ENCODE measurements at places on chromosomes 1 and 21. TPM values are rescaled to one million over a fixed set of nuclear protein-coding genes. Genes with fewer than 3 reads are reported as not detected.

DNA sequence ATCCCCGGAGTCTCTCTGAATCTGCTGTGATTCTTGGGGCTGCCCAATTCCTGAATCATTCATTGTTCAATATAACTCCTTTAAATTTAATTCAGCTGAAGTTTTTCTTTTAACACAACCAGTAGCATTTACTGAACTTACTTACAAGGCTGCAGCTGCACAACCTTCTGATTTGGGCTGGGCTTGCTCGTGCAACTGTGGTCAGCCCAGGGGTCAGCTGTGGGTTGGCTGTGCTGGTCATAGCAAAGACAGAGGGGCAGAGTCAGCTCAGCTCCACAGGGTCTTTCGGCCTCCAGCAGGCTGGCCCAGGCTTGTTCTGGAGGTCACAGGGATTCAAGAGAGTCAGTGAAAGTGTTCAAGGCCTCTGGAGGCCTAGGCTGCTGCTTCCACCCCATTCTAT, 186.1 kb downstream of the MATN1 start:
- no peaks in the 10 kb centered on the region for H3K27me3 ChIP-seq
- no peaks in the 10 kb centered on the region for H3K36me3 ChIP-seq
- no peak for DNase-seq

GRCh38 chr1:119286587-119287181, 81.9 kb upstream of the HAO2 start:
- DNase-seq, result no peak
- H3K4me3 ChIP-seq, result no peak overlapping the region
- peaks cover 8% of the 10 kb centered on the region for H3K27me3 ChIP-seq

Gene COA6
- total RNA-seq, result 28.8 TPM

DNA sequence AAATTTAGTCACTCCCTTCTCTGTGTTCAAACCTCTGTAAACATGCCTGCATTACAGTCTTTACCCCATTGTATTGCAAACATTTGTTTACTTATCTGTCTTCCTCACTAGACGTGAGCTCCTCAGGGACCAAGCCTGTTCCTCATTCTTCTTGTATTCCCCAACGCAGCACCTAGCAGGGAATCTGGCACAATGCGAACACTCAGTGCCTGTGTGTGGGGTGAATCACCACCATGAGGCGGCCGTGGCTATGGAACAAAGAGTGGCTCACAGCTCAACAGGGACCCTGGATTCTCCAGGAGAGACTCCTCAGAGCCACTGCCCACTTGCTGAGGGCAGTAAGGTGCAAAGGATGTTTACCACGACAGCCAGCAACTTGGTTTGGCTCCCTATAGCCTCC, 95.9 kb downstream of the DDX20 start:
- H3K4me3 ChIP-seq, result no peak overlapping the region
- H3K27ac ChIP-seq, result no peak overlapping the region
- no peaks in the 10 kb centered on the region for H3K4me1 ChIP-seq
- no peaks in the 10 kb centered on the region for H3K36me3 ChIP-seq
- peaks cover 8% of the 10 kb centered on the region for H3K27me3 ChIP-seq

Gene AGTRAP
- 25.4 TPM for total RNA-seq

DNA sequence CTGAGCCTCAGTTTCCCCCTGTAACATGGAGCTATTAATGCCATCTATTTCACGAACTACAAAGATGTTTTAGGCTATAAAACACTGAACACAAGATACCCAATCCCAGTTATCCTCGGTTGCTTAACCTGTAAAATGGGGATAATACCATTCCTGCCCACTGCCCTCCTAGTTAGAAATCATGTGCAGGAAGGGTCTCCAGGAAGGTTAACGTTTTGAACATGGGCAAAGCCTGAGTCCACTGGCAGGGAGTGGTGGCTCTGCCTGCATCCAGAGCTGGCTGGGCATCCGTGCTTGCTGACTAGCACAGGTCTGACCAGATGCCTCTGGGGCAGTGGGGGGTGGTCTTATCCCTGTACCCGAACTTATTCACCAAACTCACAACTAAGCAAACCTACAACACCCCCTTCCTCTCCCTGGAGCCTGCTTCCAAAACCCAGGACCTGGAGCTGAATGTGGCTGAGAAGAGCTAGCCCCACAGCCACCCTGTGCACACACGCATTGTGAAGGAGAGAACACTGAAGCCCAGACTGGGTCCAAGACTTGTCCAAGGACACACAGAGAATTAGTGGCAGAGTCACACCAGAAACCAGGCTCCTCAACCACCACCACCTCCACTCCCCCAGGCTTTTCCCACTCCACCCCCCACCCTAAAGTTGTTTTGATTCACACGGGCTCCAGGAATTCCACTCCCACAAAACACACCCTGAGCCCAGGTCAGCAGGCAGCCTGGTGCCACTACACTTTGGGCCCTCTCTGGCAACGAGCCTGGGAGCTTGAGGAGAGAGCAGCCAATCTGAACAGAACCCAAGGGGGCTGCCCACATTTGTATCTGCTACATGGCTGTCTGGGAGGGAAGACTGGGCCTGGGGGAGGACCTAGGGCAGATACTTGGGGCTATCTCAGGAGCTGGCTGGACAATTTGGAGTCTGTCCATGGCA, 1.6 kb downstream of the E2F2 start:
- H3K4me1 ChIP-seq, result peaks cover 51% of the 10 kb centered on the region
- H3K27ac ChIP-seq, result peak overlapping the region; percentile 38
- H3K27me3 ChIP-seq, result no peaks in the 10 kb centered on the region
- H3K36me3 ChIP-seq, result no peaks in the 10 kb centered on the region
- DNase-seq, result no peak
